ENCODE measurements at places on chromosomes 7 and 10.

- no peak for DNase-seq
These were observed 22.3 kb downstream of the MAP3K8 start for GRCh38 chr10:30456266-30456665.

DNA sequence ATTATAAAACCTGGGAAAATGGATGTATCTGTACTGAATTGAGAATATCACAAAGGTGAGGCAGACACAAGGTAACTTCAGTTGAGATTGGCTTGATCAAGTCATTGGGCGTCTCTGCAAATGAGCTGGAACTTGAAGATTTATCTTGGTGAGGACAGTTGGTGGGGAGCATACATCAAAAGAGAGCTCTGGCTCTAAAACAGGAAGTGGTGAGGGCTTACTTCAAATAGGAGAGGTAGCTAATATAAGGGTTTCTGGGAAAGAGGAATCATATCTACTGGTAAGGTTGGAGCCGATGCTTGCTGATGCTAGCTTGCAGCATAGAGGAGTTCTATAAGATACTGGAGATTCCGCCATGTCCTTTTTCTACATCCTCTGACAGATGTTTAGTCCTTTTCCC lies 39.9 kb upstream of the FGL2 start:
- DNase-seq = no peak

DNA sequence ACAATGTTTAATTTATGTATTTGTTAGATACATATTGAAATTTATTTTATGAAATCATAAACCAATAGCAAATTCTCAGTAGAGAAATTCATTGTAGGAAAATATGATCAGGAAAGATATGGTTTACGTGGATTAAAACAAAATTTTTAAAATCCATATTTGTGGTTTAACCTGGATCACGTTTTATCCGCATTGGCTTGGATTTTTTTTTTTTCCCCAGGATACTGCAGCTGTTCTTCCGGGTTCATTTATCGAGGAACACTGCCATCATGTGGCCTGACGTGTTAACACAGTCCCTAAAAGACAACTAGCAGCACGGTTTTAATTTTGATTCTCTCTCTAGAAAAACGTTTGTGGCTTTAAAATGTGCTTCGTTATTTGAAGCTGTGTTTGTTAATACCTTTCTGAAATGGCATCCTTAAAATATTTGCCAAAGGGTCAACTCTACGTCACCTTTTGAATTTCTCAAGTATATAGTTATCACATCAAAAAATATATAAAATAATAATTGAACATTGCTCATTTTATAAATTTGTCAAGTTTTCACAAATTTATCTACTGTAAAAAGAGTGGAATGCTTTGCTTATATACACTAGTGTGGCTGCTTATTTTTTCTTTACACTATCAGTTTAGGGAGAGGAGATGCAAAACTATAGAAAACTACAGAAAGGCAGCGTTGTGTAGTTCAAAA lies 8.7 kb upstream of the ASB4 start:
- DNase-seq = peak; percentile 18

DNA sequence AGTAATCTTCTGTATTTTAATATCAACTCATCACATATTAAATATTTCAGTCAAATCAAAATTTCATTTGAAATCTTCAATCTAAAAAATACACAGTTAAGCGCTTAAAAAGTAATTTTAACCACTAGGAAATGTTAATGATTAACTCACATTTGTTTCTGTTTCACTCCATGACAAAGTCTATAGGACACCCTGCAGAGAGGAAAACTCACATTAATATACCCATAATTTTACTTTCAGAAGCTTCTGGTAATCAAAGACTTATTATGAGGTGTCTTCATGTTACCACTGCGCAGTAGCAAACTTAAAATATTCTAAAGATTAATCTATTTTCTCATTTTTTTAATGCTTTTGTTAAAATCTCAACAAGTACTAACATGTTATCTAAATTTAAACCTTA lies 41.0 kb upstream of the ZNF518A start:
- peak; percentile 9 for DNase-seq

- DNase-seq = no peak
These were observed 44.3 kb downstream of the PLCE1 start for GRCh38 chr10:94038024-94038423.

- no peak for DNase-seq
These were observed 194.4 kb downstream of the CCSER2 start for GRCh38 chr10:84522612-84523462.

DNA sequence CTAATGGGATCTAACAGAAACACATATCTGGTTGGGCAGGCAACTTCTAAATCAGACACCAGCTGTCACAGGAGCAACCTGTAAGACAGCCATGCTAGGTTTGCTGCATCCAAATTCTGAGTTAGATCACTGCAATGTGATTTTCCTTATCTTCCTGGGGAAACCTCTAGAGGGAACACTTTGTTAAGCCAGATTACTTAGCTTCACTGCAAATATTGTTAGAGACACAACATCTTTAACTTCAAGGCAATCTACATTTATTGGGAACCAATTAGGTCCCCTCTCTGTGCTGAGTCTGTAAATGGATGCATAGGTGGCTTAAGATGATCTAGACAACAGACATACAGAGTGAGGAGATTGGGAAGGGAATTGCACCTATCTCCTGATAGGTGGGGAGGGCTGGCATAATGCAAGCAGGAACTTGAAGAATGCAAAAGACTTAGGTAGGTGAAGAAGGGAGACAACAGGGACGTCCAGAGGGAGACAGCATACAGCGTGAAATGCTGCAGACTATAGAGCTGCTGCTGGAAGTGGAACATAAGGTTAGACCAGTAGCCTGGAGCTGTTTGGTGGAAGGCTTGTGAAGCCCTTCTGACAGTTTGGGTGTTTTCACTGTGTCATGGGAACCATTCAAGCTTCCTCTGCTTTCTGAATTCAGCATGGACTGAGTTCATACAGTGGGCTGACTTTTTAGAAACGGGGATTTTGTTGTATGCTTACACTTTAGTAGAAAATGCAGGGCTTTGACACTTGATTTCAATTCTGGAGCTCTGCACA lies 109.8 kb upstream of the ELMO1 start:
- no peak for DNase-seq

- DNase-seq = no peak
These were observed 23.9 kb downstream of the LRRC4 start for GRCh38 chr7:128007303-128007680.

DNA sequence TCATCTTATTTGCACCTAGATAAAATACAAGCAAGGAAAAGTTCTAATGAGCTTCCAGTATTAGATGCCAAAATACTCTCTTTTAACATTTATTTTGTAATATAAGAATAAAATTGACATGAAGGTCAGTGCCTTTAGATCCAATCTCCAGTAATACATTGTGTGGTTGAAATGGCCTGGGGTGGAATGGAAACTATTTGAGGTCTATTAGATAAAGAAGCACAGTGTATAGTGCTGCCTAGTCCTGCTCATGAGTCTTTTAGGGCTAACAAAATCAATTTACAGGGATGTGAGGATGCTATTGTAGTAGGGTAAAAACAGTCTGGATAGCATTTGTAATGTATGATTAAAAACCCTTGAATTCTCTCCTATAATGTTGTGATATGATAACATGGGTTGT lies 84.5 kb upstream of the ETV1 start:
- DNase-seq = no peak

- no peak for DNase-seq
These were observed 362.8 kb downstream of the INHBA start for GRCh38 chr7:41339913-41340676.

DNA sequence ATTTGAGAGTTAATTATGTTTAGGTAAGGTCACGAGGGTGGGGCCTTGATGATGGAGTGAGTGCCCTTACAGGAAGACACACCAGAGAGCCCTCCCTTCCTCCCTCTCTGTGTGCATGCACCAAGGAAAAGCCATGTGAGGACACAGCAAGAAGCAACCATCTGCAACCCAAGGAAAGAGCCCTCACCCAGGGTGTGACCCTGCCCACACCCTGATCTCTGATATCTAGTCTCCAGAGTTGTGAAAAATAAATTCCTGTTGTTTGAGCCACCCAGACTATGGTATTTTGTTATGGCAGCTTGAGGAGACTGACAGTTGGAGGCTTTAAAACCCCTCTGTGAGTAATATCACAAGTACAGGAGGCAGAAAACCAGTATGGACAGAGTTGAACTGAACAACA lies 15.0 kb upstream of the MCM10 start:
- no peak for DNase-seq

DNA sequence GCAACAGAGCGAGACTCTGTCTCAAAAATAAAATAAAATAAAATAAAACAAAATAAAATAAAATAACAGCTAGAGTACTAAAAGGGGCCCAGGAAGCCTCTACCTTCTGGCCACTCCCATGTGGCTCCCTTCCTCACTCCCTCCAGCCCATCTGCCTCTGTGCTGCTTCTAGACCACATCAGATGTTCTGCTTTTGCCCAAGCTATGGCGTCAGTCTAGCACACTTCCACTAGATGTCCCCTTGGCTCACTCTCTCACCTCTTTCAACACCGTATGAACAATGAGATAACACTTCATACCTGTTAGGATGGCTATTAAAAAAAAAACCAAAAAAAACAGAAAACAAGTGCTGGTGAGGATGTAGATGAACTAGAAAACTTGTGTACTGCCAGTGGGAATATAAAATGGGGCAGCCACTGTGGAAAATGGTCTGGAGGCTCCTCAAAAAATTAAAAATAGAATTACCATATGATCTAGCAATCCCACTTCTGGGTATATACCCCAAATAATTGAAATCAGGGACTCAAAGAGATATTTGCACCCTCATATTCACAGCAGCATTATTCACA lies 132.3 kb downstream of the ARHGAP22 start:
- no peak for DNase-seq

DNA sequence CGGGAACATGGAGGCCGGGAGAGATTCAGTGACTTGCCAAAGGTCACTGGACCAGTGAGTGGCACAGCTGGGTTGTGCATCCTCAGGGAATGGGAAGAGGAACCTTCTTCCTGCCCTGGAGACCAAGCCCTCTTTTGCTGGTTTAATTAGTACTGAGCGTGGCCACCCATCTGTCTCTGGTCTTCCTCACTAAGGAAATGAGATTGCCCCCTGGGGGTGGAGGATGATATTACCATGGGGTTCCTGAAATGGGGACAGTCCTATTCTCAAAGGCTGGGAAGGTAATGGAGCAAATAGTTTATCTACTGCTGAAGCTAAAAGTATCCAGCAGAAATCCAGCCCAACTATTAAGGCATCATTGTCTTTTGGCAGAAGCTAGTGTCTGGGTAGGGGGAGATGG lies 98.6 kb upstream of the FGFR2 start:
- no peak for DNase-seq

DNA sequence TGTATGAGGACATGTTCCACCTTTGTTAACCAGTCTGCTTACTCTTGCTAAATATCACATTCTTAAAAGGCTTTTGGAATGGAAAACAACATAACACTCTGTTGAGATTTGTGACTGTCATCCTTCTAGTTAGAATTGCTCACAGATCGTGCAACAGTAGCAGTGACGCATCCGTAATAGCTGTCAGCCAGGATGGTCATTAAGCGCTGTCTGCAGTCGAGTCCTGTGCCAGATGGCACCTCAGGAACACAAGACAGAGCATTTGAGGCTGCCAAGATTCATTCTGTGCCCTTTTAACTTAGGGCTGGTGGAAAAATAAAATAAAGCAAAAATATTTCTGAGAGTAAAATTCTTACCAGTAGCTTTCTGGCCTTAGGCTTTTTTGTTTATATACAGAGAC lies 348.6 kb downstream of the ANKRD7 start:
- no peak for DNase-seq

- DNase-seq = no peak
These were observed 139.5 kb upstream of the FZD8 start for GRCh38 chr10:35781643-35782035.

DNA sequence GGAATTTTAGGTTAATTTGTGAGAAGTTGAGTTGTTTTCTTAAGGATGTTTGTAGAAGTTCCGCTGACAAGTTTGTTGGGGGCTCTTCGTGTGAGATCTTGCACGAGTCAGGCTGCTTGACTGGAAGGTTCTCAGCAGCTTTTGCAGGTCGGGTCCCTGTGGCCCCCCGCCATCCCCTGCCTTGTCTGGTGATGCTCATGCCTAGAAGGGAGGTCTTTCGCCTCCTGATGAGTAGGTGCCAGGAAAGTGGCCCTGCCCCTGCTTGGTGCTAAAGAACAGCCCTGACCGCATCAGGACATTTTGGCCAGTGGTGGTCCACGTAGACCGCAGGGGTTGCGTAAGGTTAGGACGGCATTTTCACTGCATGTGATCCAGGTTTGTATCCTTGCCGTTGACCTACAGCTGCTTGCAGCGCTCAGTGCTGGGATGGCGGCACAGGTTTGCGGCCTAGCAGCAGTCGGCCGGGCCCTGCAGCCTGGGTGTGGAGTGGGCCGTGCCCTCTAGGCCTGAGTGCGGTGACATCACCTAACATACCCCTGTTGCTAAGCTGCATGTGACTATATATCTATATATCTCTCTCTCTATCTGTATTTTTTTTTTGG lies 62.4 kb downstream of the DNAJB6 start:
- DNase-seq = no peak

- DNase-seq = no peak
These were observed 59.8 kb upstream of the SMNDC1 start for GRCh38 chr10:110364531-110364937.

DNA sequence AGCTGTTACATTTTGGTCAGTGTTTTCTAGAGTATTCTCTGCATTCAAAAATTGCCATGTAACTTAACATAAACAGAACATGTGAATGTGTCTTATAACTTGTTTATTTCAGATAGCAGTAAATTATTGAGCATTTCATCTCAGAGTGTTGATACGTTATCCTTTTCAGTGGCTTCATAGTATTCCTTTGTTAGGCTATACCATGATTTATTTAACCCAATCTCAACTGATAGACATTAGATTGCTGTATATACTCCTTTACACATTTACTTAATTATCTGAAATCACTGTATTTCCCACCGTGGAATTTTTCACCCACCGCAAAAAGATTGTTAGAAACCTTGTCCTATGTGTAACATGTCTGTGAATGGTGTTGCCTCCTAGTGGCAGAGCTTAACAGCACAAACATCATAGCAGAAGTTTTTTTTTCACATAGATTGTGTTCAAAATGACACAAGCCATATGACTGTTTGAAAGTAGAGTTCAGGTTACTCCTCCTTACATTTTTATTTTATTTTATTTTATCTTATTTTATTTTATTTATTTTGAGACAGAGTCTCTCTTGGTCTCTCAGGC lies 21.4 kb downstream of the SLF2 start:
- DNase-seq = no peak

- no peak for DNase-seq
These were observed 89.7 kb upstream of the RPA3 start for GRCh38 chr7:7808156-7808555.

DNA sequence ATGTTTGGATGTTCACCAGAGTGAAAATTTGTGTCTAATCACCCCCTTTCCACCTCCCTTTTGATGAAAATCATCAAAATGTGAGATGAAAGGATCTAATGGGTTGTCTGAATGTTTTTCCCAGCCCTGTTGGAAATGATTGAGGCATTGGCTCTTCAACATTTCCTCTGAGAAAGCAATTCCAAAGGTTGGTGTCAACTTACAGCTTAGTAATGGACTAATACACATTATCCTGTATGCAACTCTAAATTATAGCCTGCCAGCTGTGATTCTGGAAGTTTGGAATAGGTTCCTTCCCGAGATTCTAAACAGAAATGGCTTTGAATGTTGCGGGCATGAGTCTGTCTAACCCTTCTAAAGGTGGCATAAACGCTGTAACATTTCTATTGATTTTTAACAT lies 152.9 kb downstream of the DYNC1I1 start:
- no peak for DNase-seq
